Thoracic aorta (tissue), 2 donors: ENCODE measurements at places on chromosomes 16 and 17. TPM values are rescaled to one million over a fixed set of nuclear protein-coding genes. Genes with fewer than 3 reads are reported as not detected.

- no peak overlapping the region for H3K27ac ChIP-seq
- H3K4me3 ChIP-seq, result no peak overlapping the region
- DNase-seq, result no peak
- H3K4me1 ChIP-seq, result no peaks in the 10 kb centered on the region
Measured at GRCh38 chr17:31462261-31462660, 70.8 kb downstream of the RAB11FIP4 start.

The PRR15L gene
- total RNA-seq, result not detected

The TP53TG3F gene
- not detected for total RNA-seq

GRCh38 chr16:54657709-54658102, 273.0 kb upstream of the IRX5 start:
- H3K4me1 ChIP-seq, result peaks cover 28% of the 10 kb centered on the region
- H3K4me3 ChIP-seq, result peak overlapping the region; percentile 39
- no peaks in the 10 kb centered on the region for H3K27me3 ChIP-seq
- H3K36me3 ChIP-seq, result no peaks in the 10 kb centered on the region
- DNase-seq, result no peak

The KRT33A gene
- total RNA-seq, result not detected

DNA sequence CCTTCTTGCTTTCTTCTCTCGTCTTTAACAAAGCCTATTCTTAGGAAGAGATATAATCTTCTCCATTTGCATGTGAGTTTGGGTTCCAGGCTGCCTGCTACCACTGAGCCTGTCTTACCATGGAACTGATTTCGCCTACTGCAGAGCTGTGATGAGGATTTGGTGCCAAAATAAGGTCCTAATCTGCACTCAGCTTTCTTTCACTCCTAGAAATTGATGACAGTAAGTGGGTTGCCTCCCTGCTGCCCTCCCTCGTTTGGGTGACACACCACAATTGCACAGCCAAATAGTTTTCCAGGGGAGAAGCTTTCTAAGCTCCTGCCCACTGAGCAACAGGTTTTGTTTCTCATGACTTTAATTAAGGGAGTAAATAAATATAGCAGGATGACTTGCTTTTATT, 25.1 kb upstream of the ASIC2 start:
- H3K4me1 ChIP-seq, result no peaks in the 10 kb centered on the region
- no peaks in the 10 kb centered on the region for H3K36me3 ChIP-seq
- H3K27me3 ChIP-seq, result no peaks in the 10 kb centered on the region
- no peak for DNase-seq
- H3K4me3 ChIP-seq, result no peak overlapping the region

The HAS3 gene
- 1.8 TPM for total RNA-seq

The SGCA gene
- 95.5 TPM for total RNA-seq

GRCh38 chr16:54412037-54412436, 125.5 kb upstream of the IRX3 start:
- DNase-seq, result no peak
- no peaks in the 10 kb centered on the region for H3K4me1 ChIP-seq
- H3K36me3 ChIP-seq, result no peaks in the 10 kb centered on the region
- H3K27me3 ChIP-seq, result no peaks in the 10 kb centered on the region

The PVALEF gene
- total RNA-seq, result not detected

The LIMD2 gene
- total RNA-seq, result 29.6 TPM

The AHSP gene
- not detected for total RNA-seq

- peaks cover 14% of the 10 kb centered on the region for H3K36me3 ChIP-seq
- H3K4me1 ChIP-seq, result peaks cover 13% of the 10 kb centered on the region
- no peak for DNase-seq
- peak overlapping the region; percentile 96 for H3K4me3 ChIP-seq
- no peaks in the 10 kb centered on the region for H3K27me3 ChIP-seq
- H3K27ac ChIP-seq, result peak overlapping the region; percentile 70
Measured at GRCh38 chr17:63601439-63602371, 1.0 kb downstream of the TACO1 start.

DNA sequence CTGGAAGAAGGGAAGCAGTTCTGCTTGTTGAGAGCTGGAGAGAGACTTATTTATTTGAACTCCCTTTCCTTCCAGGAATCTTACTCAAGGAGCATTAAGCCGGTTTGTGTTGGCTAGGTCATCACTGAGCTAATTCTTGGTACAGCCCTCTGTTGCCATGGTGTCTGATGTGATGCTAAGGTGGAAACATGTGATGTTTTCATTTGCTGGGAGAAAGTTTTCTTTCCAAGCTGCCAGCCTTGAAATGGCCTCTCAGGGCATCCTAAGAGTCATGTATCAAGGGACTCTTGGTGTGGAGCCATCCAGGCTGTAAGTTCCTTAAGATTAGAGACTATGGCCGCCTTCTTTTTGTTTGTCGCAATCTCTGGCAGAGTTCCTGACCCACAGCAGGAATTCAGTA, 4.2 kb downstream of the PSKH1 start:
- H3K4me3 ChIP-seq, result peak overlapping the region; percentile 46
- DNase-seq, result peak; percentile 78
- no peaks in the 10 kb centered on the region for H3K36me3 ChIP-seq
- H3K27ac ChIP-seq, result peak overlapping the region; percentile 73
- H3K27me3 ChIP-seq, result no peaks in the 10 kb centered on the region
- peaks cover 46% of the 10 kb centered on the region for H3K4me1 ChIP-seq

DNA sequence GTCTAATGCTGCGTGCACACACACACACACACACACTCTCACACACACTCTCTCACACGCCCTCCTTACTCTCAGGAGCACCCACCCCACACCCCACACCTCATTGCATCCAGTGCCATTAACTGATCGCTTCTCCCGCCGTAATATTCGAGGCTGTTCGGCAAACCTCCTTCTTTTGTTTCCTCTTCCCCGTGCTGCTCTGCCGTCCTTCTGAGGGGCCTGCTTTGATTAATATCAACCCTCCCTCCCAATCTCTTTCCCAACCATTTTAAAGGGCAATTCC, 156.2 kb upstream of the TNRC6C start:
- H3K4me3 ChIP-seq, result no peak overlapping the region
- no peaks in the 10 kb centered on the region for H3K27me3 ChIP-seq
- H3K36me3 ChIP-seq, result no peaks in the 10 kb centered on the region
- H3K27ac ChIP-seq, result no peak overlapping the region

DNA sequence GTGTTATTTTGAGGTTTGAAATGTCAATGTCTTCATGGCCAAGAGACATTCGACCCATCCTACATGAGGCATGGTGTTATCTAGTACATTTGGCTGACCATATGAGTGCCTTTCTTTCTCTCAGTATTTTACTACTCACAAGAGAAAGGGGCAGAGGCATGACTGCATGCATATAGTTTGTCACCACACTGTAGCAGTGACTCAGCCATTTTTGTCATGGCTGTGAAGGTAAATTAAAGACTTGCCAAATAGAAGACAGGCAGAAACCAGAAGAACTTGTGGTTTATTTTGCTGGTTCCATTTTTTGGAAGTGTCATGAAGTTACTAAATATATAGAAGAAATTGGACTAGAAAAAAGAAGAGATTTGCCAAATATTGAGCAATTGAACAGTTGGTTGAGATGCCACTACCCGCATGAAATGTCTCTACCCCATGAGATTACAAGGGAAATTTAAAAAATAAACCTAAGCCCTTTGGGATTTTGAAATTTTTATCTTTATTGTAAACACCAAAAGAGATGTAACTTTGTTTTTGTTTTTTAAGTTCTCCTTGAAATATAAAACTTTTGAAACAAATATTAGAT, 170.3 kb downstream of the CHD9 start:
- no peaks in the 10 kb centered on the region for H3K27me3 ChIP-seq
- H3K36me3 ChIP-seq, result peaks cover 20% of the 10 kb centered on the region
- DNase-seq, result no peak
- H3K4me3 ChIP-seq, result no peak overlapping the region
- no peak overlapping the region for H3K27ac ChIP-seq

DNA sequence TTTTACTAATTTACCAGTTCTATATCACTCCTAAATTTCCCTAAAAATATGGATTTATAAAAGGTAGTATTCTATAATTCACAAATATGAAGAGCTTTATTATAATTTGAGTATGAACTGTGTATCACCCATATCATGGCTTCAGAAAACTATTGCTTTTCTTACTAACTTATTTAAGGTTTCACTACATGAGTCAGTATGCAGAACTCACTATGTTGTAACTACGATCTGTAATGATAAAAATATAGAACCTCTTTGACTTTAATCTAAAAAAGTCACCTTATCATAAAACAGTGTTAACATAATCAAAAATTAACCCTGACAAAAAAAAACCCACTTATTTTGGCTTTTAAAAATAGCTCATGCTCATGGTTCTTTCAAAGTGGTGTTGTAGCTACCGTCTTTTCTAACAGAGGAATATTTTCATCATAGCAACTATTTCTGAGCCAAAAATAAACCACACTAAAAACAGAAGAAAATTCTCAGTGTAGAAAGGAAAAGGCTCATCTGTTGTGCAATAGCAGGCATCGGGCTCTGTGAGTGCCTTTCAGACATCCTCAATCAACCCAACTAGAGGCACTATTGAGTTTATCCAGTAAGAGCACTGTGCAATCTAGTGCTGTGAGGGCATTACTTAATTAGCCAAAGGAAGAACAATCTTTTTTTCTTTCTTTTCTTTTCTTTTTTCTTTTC, 42.1 kb downstream of the ITGAM start:
- DNase-seq, result no peak
- peak overlapping the region; percentile 32 for H3K27ac ChIP-seq
- H3K27me3 ChIP-seq, result no peaks in the 10 kb centered on the region
- H3K4me3 ChIP-seq, result no peak overlapping the region

- peaks cover 6% of the 10 kb centered on the region for H3K4me1 ChIP-seq
- no peak overlapping the region for H3K27ac ChIP-seq
- no peaks in the 10 kb centered on the region for H3K36me3 ChIP-seq
- H3K27me3 ChIP-seq, result no peaks in the 10 kb centered on the region
- DNase-seq, result no peak
Measured at GRCh38 chr17:65005858-65006257, 50.7 kb downstream of the GNA13 start.
